ENCODE measurements at places on chromosomes 6 and 20.
A peak's percentile ranks its signal among the peaks of the same experiment; 100 is the strongest.

- peak; percentile 30 for DNase-seq
Observed at GRCh38 chr6:43774776-43775534, 4.9 kb downstream of the VEGFA start.

- no peak for DNase-seq
Observed at GRCh38 chr6:98847779-98848538, 13.6 kb downstream of the POU3F2 start.

GRCh38 chr6:49540614-49541013 is 9.9 kb upstream of the C6orf141 start:
- no peak for DNase-seq

GRCh38 chr6:164455835-164456234 is 853.6 kb downstream of the C6orf118 start:
- no peak for DNase-seq

DNA sequence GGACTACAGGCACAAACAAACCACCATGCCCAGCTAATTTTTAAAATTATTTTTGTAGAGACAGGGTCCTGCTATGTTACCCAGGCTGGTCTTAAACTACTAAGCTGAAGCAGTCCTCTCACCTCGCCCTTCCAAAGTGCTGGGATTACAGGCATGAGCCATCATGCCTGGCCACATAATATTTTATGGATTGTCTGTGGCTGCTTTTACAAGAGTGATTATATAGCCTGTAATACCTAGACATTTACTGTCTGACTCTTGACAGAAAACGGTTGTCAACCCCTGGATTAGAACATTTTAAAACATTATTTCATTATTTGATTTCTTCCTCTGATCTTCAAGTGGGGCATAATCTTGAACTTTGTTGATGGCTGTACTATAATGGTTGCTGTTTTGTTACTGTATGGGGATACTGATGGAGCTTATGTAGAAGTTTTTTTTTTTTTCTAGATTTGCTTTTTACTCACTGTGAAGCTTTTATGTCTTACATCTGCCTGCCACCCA is 14.3 kb downstream of the PARD6B start:
- no peak for DNase-seq

DNA sequence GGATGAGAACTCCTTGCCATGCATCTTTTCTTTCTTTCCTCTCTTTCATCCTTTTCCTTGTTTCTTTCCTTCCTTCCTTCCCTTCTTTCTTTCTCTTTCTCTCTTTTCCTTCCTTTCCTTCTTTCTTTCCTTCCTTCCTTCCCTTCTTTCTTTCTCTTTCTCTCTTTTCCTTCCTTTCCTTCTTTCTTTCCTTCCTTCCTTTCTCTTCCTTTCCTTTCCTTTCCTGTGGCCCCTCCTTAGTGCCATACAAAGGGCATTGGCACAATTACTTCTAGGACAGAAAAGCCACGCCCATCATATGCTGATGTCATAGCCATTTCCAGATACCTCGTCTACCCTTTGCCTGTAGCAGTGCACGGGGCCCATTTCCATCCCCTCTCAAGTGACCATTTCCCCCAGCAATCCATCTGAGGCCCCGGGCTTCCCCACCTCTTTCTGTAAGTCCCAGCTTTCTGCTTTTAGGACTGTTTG is 2.2 kb upstream of the CENPB start:
- DNase-seq, result no peak

GRCh38 chr20:39112178-39112743 is 150.1 kb downstream of the DHX35 start:
- no peak for DNase-seq

DNA sequence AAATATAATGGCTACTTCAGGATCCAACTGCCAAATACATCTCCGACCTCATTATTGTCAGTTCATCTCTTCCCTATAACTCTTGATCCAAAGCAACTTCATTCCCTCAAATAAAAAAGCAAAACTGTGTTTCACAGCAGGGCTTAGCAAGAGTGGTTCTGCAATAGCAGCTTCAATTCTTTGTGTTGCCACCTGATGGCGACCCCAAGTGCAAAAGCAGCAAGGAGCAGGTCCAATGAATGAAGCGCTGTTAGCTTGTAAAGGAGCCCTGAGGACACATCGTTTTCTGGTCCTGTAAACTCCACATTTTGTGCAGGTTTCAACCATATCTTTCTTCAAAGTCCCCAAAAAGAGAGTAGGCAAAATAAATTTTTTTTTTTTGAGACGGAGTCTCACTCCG is 19.6 kb downstream of the RTN4IP1 start:
- DNase-seq, result no peak

Measured in stimulated activated CD8-positive, alpha-beta memory T cell treated with anti-CD3 and anti-CD28 coated beads, Interleukin-4, amount 100 ng/mL, for 4 hours (primary cell).